ENCODE measurements at places on chromosomes 3 and 15.

DNA sequence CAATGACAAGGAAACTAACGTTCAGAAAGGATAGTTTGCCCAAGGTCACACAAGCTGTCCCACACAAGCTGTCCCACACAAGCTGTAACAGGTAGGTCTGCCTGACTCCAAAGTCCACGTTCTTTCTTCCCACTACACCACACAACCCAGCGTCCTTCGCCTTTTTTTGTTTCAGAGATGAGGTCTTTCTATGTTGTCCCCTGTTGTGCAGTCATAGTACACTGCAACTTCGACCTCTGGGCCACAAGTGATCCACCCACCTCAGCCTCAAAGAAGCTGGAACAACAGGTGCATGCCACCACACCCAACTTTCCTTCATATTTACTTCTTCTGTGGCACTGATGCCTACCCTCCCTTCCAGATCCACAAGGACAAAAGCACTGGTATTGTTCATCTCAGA, 21.4 kb downstream of the MB21D2 start:
- DNase-seq, result no peak

DNA sequence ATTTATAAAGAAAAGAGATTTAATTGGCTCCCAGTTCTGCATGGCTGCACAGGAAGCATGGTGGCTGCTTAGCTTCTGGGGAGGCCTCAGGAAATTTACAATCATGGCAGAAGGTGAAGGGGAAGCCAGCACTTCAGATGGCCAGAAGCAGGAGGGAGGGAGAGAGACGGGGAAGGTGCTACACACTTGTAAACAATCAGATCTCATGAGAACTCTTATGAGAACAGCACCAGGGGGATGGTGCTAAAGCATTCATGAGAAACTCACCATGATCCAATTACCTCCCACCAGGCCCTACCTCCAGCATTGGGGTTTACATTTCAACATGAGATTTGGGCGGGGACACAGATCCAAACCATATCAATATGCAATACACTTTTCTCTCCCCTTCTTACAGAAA, 73.7 kb downstream of the ECT2 start:
- DNase-seq, result peak; percentile 36

DNA sequence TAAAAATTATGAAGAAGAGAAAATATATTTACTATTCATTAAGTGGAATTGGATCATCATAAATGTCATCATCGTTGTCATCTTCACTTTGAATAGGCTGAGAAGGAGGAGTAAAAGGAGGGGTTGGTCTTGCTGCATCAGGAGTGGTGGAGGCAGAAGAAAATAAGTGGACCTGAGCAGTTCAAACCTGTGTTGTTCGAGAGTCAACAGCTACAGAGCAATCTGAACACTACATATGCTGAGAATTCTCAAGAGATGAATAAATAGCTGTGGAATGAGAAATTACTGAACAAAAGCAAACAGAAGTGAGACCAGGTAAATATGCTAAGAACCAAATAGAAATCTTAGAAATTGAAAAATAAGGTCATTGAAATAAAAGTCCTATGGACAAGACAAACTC, 32.3 kb upstream of the CCK start:
- no peak for DNase-seq

DNA sequence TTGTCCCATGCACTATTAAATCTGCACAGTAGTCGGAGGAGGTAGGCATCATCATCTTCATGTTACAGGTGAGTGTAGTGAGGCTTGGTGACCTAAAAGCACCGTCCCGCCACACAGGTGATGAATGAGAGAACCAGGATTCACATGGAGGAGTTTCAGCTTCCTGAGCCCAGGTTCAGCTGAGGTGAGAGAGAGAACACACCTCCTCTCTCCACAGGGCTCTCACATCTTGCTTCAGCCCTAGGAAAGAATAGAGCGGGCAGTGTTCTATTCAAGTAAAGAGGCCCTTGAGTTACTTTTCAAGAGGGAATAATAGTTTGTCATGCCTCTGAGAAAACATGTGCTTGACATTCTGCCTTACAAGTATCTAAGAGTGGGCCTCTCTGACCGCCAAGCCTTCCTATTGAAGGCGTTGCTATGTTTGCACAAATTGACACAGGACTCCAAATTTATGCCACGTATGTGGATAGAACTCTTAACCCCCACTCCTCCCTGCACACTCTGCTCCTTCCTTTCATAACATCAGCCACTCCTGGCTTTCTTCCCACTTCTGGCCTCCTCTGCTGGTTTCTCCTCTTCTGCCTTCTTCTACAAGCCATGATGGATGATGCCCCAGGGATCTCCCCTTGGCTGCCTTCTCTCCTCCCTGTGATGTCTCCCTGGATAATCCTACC, 138.3 kb upstream of the ABHD17C start:
- no peak for DNase-seq

DNA sequence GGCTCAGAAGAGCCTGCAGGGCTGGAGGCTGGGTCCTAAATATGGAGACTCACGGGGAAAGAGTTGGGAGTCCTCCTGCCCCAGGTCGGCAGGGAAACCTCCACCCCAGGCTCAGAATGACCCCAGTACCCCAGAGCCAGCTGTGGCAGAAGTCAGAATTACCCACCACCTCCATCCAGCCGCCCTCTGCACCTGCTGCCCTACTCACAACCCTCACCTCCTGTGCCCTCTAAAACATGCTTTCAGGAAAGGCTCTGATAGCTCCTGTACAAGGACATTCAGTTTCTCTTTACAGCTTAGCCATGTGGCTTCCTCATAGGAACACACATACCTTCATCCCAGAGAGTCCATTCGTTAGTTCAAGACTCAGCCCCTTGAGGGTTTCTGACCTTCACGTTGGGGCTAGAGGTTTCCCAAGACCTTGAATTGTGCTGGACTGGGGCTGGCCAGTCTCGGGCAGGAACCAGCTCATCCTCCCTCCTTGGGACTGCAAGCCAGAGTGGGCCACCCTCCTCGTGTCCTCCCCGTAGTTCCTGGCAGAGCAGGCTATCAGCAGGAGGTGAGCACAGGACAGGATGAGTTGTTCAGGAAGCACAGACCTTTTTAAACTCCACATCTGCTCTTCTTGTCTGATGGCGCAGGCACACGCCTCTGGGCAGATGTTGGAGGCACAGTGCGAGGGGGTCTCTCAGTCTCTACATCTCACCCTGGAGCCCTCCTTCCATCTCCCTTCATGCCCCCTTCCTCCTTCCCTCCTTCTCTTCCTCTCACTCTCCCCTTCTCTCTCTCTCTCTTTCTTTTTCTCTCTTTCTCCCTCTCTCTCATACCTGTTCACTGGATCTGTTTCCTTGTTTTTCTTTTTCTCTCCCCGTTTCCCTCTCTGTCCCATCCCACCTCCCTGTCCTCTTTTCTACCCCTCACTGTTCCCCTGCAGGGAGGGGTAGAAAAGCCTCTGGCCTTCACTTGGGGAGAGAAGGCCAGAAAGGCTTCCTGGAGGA, 55.9 kb upstream of the NR2C2 start:
- DNase-seq, result no peak

GRCh38 chr15:74725845-74726773, 781 bp upstream of the CYP1A1 start:
- DNase-seq, result peak; percentile 56

DNA sequence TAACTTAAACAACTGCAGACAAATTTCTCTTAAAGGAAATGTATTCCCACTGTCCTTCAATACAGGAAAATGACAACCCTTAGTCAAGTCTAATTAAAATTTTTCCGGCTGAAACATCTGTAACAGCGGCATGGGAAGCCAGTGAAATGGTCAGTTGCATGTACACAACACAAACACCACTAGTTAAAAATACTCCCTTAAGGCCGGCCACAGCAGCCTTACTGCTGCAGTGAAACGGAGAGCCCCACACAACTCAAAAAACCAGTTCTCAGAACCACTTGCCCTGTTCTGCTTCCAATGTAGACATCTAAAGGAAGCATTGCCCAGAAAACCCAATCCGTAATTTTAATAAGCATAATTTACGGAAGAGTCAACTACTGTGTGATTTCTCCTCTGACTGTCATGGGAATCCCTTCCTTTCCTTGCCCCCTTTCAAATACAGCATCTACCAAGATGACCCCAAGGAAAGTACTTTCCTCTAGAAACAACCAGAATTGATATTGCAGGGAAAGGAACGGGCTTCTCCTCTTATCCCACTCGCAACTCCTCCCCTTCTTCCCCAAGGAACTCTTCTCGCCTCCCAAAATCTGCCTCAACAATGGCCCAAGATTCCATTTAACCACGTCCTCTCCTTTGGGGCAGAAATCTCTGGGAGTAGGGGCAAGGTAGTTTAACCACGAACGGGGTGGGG, 1.6 kb downstream of the FBN1 start:
- no peak for DNase-seq

DNA sequence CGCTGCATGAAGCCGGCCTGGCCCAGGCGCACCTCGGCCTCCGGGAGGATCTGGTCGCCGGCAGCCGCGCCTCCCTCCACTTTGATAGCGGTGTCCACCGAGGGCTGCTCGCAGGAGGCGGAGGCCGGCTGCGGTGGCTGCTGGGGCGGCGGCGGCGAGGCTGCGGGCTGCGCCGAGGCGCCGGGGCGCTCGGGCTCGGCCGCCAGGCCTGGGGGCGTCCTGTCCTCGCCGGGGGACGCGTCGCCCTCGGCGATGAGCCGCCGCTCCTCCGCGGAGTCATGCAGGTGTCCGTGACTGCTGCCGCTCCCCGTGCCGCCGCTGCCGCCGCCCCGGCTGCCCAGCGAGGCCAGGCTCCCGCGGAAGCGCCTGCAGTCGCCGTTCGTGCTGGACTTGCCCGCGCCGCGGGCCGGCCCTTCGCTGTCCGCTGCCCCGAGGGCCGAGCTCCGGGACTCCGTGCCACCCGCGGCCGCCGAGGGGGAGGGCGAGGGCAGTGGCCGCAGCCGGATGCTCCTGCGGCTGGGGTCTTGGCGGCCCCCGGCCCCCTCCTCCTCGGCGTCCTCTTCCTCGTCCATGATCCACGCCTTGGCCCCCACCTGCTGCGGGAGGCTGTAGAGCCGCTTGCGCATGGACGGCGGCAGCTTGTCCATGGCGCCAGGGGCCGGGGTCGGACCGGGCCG, 996 bp downstream of the HCN4 start:
- DNase-seq, result peak; percentile 16

DNA sequence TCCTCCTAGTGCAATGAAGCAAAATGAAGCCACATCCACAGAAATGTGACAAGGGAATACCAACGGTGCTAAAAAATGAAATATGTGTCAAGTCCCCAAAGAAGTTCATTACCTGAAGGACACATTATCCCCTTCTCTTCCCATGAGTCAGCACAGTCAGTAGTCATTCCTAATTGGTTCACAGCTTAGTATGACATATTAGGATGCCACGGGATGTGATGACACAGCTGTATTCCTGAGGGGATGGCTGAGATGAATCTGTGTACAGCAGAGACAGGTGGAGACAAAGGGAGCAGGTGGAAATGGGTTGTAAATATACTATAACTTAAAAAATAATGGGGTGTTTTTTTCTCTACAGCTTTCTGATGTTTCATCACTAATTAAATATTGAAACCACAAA, 273.4 kb downstream of the ARRDC4 start:
- no peak for DNase-seq

GRCh38 chr15:61685971-61686370, 374.3 kb downstream of the VPS13C start:
- DNase-seq, result no peak

DNA sequence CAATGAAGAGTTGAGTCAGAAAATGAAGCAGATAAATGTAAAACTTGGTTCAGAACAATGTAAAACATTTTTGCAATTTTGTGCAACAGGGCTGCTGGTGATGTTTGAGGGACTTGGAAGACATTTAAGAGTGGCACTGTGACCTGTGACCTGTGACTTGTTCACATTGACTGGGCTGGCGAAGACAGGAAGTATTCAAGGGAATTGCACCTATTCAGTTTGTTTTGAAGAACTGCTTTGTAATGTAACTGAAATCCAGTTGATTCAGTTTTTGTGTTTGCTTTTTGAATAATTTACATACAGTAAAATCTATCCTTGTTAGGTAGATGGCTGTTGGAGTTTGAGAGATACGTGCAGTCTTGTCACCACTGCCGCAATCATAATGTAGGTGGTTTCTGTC, 35.4 kb downstream of the MCTP2 start:
- no peak for DNase-seq

GRCh38 chr15:101338502-101339057, 43.5 kb upstream of the SNRPA1 start:
- no peak for DNase-seq

DNA sequence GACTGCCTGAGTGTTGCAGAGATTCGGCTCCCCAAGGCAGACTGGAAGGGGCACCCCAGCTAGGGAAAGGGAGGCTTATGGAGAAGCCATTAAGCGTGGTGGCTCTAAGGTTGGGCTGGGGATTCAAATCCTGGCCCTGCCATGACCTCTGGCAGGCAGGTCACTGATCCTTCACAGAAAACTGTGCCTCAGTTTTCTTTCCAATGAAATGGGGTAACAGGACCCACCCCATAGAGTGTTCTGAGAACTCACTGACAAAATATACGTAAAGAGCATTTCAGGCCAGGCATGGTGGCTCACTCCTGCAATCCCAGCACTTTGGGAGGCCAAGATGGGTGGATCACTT, 34.6 kb downstream of the DNASE1L3 start:
- DNase-seq, result no peak

- no peak for DNase-seq
These were observed 10.2 kb downstream of the CD276 start for GRCh38 chr15:73694419-73694818.

DNA sequence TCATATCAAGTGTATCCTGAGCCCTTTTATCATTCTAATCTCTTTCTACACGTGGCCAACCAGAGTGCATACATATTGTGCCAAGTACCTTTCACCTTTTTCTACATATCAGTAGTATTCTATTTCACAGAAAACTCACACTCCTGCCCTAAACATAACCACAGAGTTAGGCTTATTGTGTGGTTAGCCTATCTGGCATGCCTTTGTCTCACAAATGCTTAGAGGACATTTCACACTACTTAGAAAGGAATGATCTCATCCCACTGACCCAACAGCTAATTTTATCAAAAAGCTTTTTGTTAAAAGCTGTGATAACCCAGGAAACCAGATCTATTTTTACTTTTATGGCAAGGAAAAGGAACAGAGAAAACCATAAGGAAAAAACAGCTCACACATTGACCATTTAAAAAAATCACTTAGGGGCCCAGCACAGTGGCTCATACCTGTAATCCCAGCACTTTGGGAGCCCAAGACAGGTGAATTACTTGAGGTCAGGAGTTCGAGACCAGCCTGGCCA, 17.8 kb upstream of the MAP4 start:
- DNase-seq, result no peak

DNA sequence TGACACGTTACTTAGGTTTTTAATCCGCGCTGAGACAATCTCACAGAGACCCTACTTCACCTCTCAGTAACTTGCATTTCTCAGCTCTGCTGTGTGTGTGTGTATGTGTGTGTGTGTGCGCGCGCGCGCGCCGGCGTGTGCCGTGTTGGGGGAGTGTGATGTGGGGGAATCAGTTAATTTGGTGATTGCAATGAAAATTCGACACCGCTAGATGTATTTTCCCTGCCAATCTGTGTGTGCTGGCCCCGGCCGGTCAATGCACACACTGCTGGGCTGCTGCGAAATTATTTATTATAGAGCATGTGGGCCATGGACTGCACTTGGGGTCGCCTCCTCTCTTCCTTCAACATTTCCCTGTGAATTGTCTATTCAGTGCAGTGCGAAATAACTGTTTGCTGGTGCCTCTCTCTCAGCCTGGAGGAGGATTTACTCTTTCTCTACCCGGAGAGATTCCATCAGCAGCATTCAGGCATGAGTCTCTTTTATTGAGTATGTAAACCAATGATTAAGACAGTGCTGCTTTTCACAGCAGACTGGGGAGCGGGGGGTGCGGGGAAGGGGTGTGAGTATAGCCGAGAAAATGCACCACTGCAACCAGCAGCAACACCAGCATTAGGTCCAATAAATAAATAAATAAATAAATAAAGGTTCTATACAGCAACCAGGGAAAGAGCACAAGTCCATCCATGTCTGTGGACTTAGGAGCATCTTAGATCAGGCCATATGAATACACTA, 2.9 kb downstream of the CADM2 start:
- peak; percentile 33 for DNase-seq
